Activated naive CD4-positive, alpha-beta T cell treated with anti-CD3 and anti-CD28 coated beads for 36 hours (primary cell): ENCODE measurements at places on chromosomes 1 and 21.

DNA sequence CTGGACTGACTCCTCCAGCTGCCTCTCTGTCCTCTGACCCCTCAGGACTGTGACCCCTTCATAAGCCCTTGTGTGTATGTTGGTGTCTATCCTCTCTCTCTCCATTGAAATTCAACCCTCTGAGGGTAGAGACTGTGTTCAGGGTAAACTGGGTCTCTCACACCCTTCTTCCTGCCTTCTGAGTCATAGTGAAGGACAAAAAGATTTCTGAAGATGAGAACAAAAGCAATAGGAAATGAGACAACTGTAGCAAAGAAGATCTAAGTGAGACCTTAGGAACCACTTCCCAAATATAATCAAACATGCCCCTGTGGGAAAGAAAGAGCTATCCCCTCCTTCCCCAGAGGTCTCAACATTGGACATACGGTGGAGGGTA lies 16.9 kb downstream of the NUAK2 start:
- H3K4me3 ChIP-seq = no peak overlapping the region
- no peak for DNase-seq
- no peaks in the 10 kb centered on the region for H3K27me3 ChIP-seq
- peaks cover 34% of the 10 kb centered on the region for H3K4me1 ChIP-seq
- peak overlapping the region; percentile 75 for H3K27ac ChIP-seq

DNA sequence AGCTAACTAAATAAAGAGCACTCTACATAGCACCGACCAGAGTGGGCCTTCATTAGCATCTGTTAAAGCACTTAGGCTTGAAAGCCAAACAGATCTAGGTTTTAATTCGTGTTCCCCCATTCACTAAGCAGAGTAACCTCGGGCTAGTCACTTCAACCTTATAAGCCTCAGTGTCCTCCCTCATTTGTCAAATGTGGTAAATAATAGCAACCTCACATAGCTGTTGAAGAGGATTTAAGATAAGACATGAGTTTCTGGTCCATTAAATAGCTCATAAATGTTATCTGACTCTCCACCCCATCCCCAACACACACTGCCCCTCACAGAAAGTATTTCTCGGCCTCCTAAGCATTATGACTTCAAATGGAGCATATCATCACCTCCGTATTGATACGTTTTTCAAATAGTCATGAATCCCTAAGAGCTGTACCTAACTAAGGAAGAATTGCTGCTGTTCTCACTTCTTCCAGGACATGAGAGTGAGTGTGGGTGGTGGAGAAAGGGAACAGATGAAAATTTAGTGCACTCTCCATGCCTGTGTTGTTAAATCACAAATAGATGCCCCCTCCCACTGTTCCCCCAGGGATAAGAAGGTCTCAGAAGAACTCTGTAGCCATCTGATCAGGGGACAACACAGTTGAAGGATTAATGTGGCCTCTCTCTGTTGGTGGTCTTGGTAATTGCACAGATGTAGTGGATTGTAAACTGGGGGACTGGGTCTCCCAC lies 47.6 kb downstream of the PLPP3 start:
- H3K27ac ChIP-seq = no peak overlapping the region
- H3K27me3 ChIP-seq = peaks cover 7% of the 10 kb centered on the region
- no peak for DNase-seq

- H3K4me3 ChIP-seq = no peak overlapping the region
- H3K27ac ChIP-seq = peak overlapping the region; percentile 38
- no peaks in the 10 kb centered on the region for H3K27me3 ChIP-seq
- peaks cover 48% of the 10 kb centered on the region for H3K4me1 ChIP-seq
- no peak for DNase-seq
- no peaks in the 10 kb centered on the region for H3K36me3 ChIP-seq
Measured at GRCh38 chr1:8477166-8477982, 159.5 kb downstream of the SLC45A1 start.

DNA sequence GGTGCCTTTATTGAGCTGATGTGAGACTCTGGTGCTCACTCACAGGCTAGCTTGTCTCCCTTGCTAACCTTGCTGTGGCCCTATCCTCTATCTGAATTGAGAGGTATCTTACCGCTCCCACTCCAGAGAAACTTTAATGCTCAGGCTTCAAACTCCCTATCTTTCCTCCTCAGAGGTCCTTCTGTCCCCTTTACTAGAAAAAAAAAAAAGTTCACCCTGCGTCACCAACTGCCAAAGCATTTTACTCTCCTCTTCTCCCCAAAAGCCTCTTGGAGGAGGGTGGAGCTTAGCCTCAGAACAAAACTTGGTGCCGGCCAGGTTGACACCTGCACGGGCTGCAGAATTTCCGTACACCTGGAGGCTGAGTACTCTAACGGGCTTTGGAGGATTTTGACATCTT lies 55.1 kb downstream of the ATP2B4 start:
- no peak for DNase-seq
- H3K4me1 ChIP-seq = peaks cover 32% of the 10 kb centered on the region
- no peaks in the 10 kb centered on the region for H3K27me3 ChIP-seq
- peaks cover 7% of the 10 kb centered on the region for H3K36me3 ChIP-seq

GRCh38 chr1:76868916-76869315 lies 1.6 kb downstream of the ST6GALNAC5 start:
- peaks cover 50% of the 10 kb centered on the region for H3K27me3 ChIP-seq
- no peaks in the 10 kb centered on the region for H3K36me3 ChIP-seq
- DNase-seq = peak; percentile 7
- H3K4me3 ChIP-seq = peak overlapping the region; percentile 47
- no peak overlapping the region for H3K27ac ChIP-seq

GRCh38 chr21:41482301-41482700 lies 25.7 kb downstream of the TMPRSS2 start:
- no peak overlapping the region for H3K4me3 ChIP-seq
- H3K27me3 ChIP-seq = peaks cover 4% of the 10 kb centered on the region
- no peaks in the 10 kb centered on the region for H3K36me3 ChIP-seq
- DNase-seq = no peak
- H3K4me1 ChIP-seq = no peaks in the 10 kb centered on the region
- H3K27ac ChIP-seq = no peak overlapping the region

GRCh38 chr1:186206048-186206570 lies 168.9 kb downstream of the TPR start:
- H3K27me3 ChIP-seq = peaks cover 67% of the 10 kb centered on the region
- DNase-seq = no peak
- no peak overlapping the region for H3K4me3 ChIP-seq
- H3K36me3 ChIP-seq = no peaks in the 10 kb centered on the region
- no peak overlapping the region for H3K27ac ChIP-seq

GRCh38 chr1:11342621-11343032 lies 69.6 kb downstream of the UBIAD1 start:
- H3K27ac ChIP-seq = no peak overlapping the region
- H3K4me1 ChIP-seq = peaks cover 12% of the 10 kb centered on the region
- no peaks in the 10 kb centered on the region for H3K36me3 ChIP-seq
- no peak for DNase-seq

GRCh38 chr1:34929497-34929852 lies at the start of gene DLGAP3:
Gene DLGAP3, minus strand, starts transcription at chr1:34929650. Its CDS starts 24,267 bp downstream, at chr1:34905383.
- H3K4me3 ChIP-seq = peak within 1 kb of the TSS; percentile 60
- H3K27me3 ChIP-seq = peaks cover 51% of the 10 kb centered on the region
- DNase-seq = peak; percentile 14

DNA sequence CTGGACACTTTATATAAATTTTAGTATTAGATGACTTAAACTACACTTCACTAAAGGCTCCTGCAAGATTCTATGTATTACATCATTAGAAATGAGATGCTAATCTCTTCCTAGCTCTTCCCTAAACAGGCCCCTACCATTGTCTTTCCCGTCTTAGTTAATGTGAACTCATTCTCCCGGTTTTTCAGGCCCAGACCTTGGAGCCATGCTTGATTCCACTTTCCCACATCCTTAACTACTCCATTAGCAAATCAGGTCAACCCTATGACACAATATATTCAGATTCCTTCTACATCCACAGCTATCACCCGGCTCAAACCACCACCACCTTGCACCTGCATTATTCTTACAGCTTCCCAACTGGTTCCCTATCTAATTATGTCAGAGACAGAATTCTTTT lies 73.3 kb downstream of the NVL start:
- no peaks in the 10 kb centered on the region for H3K27me3 ChIP-seq
- peaks cover 3% of the 10 kb centered on the region for H3K4me1 ChIP-seq
- peaks cover 2% of the 10 kb centered on the region for H3K36me3 ChIP-seq
- H3K4me3 ChIP-seq = no peak overlapping the region
- no peak overlapping the region for H3K27ac ChIP-seq

DNA sequence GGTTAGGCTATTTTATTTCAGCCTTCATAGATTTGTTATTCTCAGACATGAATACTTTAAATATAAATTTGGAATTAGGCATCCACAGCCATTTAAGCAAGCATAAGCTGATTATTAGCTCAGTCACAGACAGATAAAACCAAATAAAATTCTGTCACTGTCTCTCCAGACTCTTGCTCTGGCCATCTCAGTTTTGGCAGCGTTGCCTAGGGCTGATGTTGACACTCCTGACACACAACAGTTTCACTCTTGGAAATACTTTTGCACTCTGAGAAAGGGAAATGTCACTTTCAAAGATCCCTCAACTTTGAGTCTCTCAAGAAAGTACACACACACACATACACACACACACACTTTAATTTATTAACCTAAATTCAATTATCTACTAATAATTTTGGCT lies 372.7 kb downstream of the BRINP3 start:
- H3K4me1 ChIP-seq = no peaks in the 10 kb centered on the region
- H3K27me3 ChIP-seq = no peaks in the 10 kb centered on the region

GRCh38 chr1:40755067-40755466 lies 28.5 kb upstream of the KCNQ4 start:
- peaks cover 23% of the 10 kb centered on the region for H3K4me1 ChIP-seq
- peaks cover 26% of the 10 kb centered on the region for H3K36me3 ChIP-seq
- no peaks in the 10 kb centered on the region for H3K27me3 ChIP-seq
- H3K27ac ChIP-seq = no peak overlapping the region
- H3K4me3 ChIP-seq = no peak overlapping the region
- no peak for DNase-seq

DNA sequence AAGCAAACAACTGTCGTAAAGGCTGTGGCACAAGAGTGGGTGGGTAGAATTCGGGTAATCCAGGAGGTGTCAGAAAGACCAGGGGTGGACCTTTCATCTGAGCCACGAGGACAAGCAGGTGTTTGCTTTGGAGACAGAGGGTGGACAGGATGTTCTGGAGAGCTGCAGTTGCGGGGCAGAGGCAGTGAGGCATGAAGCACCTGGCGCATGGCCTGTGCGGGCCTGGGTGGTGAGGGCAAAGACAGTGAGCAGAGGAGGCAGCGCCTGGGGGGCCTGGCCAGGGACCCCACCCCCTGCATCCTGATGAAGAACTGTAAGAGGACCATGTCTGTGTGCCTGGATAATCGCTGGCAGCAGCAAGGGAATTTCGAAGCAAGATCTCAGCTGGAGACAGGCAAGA lies 24.9 kb downstream of the KIF26B start:
- H3K36me3 ChIP-seq = no peaks in the 10 kb centered on the region
- H3K4me1 ChIP-seq = no peaks in the 10 kb centered on the region
- no peak for DNase-seq
- no peak overlapping the region for H3K4me3 ChIP-seq

DNA sequence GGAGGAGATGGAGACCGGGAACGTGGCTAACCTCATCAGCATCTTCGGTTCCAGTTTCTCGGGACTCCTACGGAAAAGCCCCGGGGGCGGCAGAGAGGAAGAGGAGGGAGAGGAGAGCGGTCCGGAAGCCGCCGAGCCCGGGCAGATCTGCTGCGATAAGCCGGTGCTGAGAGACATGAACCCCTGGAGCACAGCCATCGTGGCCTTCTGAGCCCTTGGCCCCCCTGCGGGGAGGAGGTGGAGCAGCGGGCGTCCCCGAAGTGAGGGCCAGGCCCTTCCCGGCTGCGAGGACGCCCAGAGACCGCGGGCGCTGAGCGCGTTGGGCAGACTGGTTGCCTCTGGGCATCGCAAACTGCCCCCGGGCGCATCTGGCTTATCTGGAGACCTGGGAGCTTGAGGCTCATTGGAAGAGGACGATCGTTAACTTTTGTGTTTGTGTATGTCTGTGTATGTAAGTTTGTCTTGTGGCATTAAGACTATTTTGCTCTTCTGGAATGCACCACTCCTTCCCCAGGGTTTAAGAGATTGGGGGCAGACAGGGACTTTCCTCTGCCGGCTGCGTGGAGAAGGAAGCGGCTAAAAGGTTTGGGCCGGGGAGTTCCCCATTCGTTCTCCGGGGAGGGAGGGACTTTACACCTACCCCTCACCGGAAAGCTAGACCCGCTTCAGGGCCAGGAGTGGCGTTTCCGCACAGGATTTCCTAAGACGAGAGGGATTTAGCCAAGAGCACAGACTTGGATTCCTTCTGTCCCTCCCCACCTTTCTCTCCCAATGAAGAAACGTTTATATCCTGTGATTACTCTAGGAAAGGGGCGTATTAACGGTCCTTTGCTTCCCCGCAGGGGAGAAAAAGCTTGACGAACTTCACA lies 1.4 kb downstream of the IER5 start:
- peak overlapping the region; percentile 99 for H3K27ac ChIP-seq
- H3K4me3 ChIP-seq = peak overlapping the region; percentile 99
- peaks cover 43% of the 10 kb centered on the region for H3K4me1 ChIP-seq
- H3K27me3 ChIP-seq = no peaks in the 10 kb centered on the region
- peaks cover 47% of the 10 kb centered on the region for H3K36me3 ChIP-seq

DNA sequence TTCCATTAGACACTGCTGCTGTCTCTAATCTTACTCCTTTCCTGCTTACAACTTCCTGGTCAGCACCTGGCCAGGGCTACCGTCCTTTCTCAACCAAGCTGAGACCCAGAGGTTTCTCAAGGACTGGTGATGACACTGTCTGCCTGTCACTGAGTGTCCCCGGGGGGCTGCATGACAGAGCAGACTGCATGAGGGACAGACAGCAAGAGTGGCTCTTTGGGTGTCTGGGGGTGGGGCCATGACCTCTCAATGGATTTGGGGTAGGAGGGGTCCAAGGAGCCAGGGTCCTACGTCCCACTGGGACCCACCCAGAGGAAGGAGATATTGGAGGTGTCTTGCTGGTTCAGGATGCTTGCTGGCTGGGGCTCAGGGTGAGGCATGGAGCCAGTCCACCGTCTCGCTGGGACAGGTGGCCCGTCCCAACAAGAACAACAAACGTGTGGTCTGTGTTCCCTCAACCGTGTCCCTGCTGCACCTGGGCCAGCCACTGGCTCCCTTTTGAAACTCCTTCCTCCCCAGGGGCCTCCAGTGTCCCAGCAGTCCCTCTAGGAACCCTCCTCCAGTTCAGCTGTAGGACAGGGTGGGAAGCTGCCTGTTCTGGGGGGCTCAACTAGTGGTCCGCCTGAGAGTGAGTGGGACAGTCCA lies 344.6 kb upstream of the AJAP1 start:
- no peak overlapping the region for H3K27ac ChIP-seq
- DNase-seq = no peak
- H3K4me1 ChIP-seq = no peaks in the 10 kb centered on the region
- H3K4me3 ChIP-seq = no peak overlapping the region
- no peaks in the 10 kb centered on the region for H3K36me3 ChIP-seq

- no peak overlapping the region for H3K27ac ChIP-seq
- H3K27me3 ChIP-seq = no peaks in the 10 kb centered on the region
- no peaks in the 10 kb centered on the region for H3K4me1 ChIP-seq
Measured at GRCh38 chr1:214380986-214381695, 100.2 kb downstream of the SMYD2 start.

DNA sequence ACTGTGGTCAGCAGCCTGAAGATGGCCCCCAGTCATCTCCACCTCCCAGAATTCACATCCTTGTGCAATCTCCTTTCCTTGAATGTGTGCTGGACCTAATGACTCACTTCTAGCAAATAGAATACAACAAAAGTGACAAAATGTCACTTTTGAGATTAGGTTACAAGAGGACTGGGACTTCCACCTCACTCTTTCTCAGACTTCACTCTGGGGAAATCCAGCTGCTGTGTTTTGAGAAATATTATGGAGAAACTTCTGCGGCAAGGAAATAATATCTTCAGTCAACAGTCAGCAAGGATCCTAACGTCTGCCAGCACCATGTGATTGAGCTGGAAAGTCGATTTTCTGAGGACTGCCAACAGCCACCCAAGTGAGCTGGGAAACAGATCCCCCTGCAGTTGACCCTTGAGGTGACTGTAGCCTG lies 70.5 kb upstream of the GADD45A start:
- DNase-seq = no peak
- no peak overlapping the region for H3K27ac ChIP-seq
- peaks cover 6% of the 10 kb centered on the region for H3K27me3 ChIP-seq
